ENCODE measurements at places on chromosomes 12 and 14.

- DNase-seq: no peak
Observed at GRCh38 chr12:6237830-6238229, 37.6 kb downstream of the CD9 start.

- no peak for DNase-seq
Observed at GRCh38 chr14:94449930-94450329, 2.7 kb downstream of the SERPINA11 start.

DNA sequence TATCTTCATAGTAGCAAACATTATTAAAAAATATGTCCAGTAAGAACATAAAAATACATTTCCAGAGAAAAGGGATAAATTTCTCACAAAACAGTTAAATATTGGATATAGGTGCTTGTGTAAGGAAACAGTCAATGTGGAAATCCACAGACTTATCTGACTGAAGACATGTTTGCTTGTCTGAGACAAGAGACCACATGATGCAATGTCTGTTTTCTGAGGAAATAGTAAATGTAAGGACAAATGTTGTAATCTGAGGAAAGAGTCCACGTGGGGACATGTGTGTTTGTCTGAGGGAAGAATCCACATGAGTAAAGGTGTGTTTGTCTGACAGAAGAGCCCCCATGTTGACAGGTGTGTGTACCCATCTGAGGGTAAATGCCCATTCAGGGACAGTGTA lies 1093.2 kb downstream of the TMEM121 start:
- DNase-seq: no peak

GRCh38 chr12:25146686-25147085 lies 48.3 kb downstream of the DNAI7 start:
- no peak for DNase-seq

Measured in mesendoderm (in vitro differentiated cells).